Stimulated activated CD4-positive, alpha-beta T cell treated with anti-CD3 and anti-CD28 coated beads, Interleukin-12 subunit alpha, Interleukin-12 subunit beta, amount 100 ng/mL, for 24 hours (primary cell): ENCODE measurements at places on chromosomes 5 and 9.

- no peak for DNase-seq
These were observed 702.1 kb downstream of the SEMA5A start for GRCh38 chr5:8843771-8844170.

DNA sequence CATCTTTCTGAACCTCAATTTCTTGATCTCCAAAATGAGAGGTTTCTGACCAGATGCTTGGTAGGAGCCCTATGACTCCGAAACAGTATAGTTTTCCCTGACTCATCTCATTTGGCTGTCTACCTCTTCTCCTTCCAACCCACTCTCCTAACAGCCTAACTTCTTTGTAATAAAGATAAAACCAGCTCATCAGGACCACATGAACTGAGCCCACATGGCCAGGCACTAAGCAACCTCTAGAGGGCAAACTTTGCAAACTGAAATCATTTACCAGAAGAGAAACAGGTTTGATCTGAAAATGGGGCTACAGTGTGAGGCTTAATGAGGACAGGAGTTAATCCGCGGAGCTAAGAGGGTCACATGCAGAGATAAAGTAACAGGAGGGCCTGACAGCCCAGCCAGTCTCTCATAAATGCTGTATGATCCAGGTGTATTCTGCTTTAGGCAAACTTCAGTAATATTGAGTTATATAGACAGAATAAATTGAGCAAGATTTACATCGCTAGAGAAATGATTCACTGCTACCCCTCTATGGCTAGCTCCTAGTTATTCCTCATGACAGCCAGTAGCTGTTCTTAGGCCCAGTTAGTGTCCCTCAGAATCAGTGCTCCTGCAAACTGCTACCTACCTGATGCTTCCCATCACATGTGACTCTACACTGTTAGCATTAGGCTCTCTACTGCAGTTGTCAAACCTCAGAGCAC lies 64.6 kb downstream of the ABCA1 start:
- DNase-seq, result peak; percentile 21

DNA sequence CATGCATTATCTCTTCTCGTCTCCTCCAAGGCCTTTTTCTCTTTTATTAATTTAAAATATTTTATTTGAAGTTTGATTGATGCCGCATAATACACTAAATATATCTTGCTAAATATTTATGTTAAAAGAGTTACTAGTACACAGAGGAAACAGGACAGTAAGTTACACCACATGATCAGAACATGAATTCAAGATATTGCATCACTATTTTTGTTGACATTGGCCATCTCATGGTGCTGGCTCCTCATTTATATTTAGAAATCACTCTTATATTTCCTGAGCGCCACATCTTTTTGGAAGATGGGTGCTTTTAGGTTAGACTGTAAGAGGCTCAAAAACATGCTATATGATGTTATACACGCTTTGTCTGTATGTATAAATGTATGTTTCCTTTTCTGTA lies 23.0 kb downstream of the SPEF2 start:
- no peak for DNase-seq

- DNase-seq, result peak; percentile 35
These were observed 541 bp downstream of the GNPDA1 start for GRCh38 chr5:142012186-142012785.

DNA sequence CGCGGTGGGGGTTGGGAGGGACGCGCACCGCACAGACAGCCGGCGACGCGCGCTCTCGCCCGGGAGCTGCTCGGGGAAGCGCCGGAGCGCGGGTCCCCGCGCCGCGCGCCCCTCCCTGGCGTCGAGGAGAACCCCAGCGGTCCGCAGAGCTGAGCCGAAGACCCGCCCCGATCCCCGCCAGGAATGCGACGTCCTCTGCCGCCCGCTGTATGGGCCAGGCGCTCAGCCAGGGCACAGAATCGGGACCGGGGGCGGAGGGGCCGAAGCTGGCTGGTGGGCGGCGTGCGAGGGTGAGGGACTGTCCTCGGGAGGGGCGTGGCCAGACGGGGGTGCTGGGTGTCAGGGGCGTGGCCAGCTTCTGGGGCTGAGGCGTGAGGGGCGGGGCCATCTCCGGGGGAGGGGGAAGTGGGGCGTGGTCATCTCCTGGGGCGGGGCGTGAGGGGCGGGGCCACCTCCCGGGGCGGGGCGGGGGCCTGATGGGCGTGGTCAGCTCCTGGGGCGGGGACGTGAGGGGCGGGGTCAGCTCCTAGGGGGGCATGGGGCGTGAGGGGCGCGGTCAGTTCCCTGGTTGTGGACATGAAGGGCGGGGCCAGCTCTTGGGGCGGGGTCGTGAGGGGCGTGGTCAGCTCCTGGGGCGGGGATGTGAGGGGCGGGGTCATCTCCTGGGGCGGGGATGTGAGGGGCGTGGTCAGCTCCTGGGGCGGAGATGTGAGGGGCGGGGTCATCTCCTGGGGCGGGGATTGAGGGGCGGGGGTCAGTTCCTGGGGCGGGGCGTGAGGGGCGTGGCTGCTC lies 965 bp downstream of the PTGDS start:
- DNase-seq, result peak; percentile 39

DNA sequence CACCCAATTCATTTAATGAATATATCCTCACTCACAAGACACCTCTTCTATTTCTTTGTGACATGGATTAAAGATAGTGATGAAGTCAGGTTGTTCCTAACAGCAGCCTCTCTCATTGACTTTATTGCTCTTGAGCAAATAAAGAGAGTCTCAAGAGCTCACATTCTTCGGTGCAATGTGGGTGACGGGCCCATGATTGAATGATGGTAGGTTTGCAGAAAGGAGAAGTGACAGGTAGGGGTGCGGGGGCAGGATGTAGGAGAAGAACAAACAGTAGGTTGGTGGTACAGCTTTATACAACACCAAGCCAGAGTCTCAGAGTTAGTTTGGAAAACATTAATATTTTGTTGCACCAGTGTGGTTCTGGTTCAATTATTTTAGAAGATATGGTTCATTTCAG lies 122.2 kb downstream of the SLIT3 start:
- DNase-seq, result no peak

DNA sequence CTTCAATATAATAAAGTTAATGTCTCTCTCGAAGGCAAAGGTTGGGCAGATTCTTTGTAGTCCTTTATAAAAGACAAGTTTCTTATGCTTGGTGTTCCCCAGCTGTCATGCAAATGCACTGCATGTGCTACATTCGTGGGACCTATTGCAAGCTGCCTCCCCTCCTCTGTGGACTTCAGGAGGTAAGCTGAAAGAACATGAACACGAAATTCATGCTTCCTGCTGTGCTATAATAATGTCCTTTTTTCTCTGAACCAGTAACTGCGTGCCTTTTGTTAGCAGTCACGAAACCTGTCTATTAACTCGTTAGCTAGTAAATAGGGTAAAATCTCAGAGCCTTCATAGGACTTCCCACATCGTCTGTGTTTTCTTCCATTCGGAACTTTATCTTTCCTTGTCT lies 363.5 kb downstream of the CDH9 start:
- DNase-seq, result no peak

- DNase-seq, result no peak
These were observed 50.2 kb upstream of the CAST start for GRCh38 chr5:96611946-96612345.

- no peak for DNase-seq
These were observed 297.1 kb upstream of the C9orf72 start for GRCh38 chr9:27870404-27870803.

DNA sequence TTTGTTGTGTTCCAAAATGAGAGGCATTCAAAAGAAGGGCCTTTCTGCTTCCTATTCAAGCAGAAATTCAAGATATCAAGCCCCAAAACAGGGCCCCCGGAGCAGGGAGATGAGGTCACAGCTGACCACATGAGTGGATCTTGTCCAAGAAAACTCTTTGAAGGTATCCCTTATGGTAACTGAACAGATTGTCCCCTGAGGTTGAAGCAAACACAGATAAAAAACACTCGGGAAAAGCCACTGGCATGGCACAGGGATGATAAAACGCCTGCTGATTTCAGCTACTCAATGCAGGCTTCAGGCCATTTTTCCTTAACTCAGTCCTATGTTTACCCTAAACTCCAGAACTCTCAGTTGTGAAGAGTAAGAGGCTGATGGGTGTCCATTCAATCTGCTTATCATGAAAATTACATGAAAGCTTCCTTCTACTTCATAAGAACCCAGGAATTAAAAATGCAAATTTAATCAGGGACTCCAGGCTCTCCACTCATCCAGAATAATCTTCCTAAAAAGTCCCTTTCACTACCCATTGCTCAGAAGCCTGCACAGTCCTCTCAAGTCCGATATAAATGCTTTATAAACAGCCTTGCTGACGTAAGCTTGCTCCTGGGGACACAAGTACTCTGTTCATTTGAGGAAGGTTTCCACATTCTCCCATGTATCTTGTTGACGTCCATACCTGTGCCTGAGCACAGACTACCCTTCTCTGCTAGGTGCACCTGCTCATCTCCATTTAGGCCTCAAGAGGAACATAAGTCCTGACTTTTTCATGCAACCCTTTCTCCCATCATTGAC lies 35.9 kb upstream of the SLC1A3 start:
- DNase-seq, result no peak

GRCh38 chr5:95358848-95359247 lies 32.3 kb upstream of the FAM81B start:
- DNase-seq, result no peak

DNA sequence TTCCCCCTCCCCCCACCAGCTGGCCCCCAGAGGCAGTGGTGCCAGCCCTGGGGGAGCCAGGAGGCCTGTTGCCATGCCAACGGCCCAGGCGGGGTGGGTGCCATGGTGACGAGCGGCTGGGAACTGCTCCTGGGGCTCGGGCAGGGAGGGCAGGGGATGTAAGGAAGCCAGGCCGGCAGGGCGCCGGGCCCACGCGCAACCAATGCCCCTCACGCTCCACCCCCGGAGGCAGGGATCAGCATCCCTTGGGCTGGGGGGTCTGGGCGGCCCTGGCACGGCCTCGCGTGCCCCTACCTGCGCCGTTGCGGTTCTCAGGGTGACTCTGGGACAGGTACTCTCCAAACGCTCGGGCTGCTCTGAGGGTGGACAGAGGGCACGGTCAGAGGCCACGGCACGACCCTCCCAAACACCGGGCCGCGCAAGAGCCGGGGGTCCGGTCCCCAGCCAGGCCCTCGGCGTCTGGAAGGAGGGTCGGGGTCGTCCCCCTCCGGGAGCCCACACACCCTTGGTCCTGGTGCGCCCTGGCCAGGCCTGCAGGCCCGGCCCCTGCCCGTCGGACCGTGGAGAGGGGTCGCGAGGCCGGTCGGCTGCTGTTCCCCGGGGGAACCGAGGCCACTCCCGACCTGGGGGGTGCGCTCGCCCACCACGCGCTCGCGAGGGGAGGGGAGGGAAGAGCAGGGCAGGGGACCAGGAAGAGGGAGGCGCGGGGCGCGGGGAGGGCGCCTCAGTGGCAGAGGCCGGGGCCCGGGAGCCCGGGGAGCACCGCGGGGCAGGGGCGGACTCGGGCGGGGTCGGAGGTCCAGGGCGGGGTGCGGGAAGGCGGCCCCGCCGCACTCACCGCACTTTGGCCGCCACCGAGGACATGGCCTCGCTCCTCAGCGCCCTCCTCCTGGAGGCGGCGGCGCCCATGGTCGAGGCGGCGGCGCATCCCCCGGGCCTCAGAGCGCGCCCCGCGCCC lies 661 bp downstream of the NSMF start:
- no peak for DNase-seq

DNA sequence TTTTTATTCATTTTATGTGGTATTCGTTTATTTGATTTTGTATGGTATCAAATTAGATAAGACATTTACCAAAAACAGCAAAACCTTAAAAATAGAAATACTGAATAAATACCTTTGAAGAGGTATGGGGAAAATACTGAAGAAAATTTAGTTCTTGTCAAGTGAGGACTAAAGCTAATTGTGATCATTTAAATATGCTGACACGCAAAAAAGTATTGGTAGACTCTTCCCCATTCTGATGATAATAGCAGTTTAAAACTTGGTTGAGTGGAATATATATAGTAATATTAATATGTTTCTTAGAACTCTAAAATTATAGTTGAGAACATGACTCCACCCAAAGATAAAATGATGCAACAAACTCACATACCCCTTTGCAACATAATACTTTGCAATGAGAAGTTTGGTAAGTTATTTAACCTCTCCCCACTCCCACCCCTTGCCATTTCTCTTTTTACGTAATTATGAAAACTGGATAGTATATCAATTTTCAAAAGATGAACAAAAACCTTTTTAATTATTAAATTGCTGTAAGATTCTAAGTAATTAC lies 30.1 kb upstream of the SNX24 start:
- no peak for DNase-seq

- DNase-seq, result no peak
These were observed 421.3 kb downstream of the CDH12 start for GRCh38 chr5:22431840-22432239.

DNA sequence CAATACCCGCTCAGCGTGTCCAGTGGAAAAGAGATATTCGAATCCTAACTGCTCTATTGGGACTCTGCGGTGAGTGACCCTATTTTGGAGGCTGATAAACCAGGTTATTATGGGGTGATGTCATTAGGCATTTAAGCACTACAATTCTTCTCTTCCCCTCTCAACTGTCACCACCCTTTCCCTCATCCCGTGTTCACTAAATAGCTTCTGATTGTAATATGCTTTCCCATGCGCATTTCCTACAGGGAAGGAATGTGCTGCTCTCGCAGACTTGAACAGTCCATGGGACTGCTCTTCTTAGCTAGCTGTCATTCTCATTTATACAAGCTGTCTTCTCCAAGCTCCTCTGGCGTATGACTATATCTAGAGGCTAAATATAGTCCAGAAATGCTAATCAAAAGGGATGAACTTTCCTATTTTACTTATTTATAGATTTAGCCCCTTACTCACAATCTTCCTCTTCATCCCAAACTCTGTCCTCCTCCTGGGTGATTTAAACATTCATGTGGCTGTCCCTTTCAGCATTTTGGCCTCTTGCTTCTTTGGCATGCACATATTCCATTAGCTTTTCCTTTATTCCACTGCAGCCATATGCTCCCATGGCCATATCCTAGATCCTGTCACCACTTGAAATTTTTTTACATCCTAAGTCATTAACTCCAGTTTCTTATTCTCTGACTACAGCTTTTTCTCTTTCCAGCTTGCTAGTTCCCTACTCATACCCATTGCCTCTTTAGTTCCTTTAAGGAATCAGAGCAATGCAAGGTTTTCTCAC lies 39.6 kb upstream of the CSNK1G3 start:
- no peak for DNase-seq

DNA sequence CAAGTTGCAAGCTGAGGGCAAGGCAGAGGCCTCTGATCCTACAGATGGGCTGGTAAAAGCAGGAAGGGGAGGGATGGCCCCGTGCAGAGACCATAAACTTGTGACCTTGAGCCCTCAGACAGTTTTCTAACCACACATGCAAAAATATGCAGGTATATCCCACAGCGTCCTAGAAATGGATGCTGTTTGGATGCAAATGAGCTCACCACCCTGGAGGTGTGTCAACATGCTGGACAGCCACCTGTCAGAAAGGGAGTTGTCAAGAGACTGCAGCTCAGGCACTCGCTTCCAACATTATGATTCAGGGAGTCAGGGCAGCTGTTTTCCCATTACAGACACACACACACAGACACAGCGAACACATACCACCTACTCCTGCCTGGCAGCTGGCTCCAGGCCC lies 97.3 kb upstream of the PANK3 start:
- no peak for DNase-seq

DNA sequence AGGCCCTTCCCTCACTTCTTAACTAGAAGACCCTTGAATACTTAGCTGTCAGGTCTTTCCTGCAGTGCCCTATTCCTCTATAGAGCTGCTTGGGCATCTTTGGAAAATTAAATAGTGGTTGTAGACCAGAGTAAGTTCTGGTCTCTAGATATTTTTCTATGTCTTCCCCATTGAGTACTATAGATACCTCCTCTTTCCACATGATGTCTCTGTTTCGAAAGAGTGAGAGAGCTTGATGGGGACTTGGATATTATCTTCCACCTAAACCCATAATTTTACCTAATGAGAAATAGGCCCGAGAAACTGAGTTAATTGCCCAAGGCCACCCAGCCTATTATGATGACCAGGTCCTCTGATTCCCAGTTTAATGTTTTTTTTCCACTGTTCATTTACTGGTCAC lies 40.2 kb downstream of the SPEF2 start:
- DNase-seq, result no peak
